ENCODE measurements at places on chromosomes 13 and 19.

GRCh38 chr19:35417713-35418534, 30.1 kb upstream of the FFAR2 start:
- DNase-seq: no peak

DNA sequence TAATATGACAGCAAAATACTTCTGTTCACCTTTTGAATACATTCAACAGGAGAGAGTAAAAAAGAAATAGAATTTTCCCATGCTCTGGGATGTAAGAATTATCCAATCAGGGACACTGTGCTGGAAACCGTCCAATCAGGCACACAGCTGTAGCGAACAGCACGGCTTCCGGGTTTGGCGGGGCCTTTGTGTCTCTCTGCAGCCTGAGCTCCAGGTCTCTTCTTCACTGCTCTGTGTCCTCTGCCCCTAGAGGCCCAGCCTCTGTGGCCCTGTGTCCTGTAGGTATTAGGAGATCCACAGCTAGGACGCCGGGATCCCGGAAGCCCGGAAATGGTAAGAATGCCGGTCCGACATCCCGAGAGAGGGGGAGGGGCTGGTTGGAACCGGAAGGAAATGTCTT, 92.7 kb downstream of the ZNF737 start:
- DNase-seq: no peak

GRCh38 chr19:40632311-40633036, 31.3 kb downstream of the LTBP4 start:
- no peak for DNase-seq

GRCh38 chr13:50444726-50445125, 398.8 kb downstream of the DLEU7 start:
- no peak for DNase-seq

DNA sequence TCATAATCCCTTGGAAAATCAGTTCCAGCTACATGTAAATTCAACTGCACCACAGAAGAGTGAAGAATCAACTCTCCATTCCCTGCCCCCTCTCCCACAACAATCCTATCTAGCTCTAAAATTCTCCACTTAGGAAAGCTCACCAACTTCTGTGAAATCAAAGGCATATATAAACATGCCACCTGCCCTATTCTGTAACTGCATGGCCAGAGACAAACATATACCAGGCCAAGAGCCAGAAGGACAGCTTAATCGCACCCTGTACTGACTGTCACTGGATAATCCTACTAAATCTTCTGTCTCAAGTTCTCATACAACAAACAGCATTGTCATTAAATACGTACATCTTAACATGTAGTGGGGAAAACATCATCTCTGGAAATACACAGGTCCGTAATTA, 58.2 kb upstream of the EEF1AKMT1 start:
- DNase-seq: no peak

- no peak for DNase-seq
Observed at GRCh38 chr13:74032325-74032724, 101.9 kb downstream of the KLF12 start.

DNA sequence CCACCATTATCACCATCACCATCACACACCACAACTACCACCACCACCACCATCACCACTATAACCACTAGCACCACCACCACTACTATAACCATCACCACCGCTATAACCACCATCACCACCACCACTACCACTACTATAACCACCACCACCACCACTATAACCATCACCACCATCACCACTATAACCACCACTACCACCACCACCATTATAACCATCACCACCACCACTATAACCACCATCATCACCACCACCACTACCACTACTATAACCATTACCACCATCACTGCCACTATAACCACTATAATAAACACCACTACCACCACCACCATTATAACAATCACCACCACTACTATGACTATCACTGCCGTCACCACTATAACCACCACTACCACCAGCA, 173.2 kb downstream of the DCLK1 start:
- DNase-seq: no peak

- no peak for DNase-seq
Observed at GRCh38 chr13:39900106-39900750, 244.8 kb downstream of the COG6 start.

- DNase-seq: no peak
Observed at GRCh38 chr19:40321566-40322270, 26.5 kb downstream of the C19orf47 start.

- no peak for DNase-seq
Observed at GRCh38 chr13:77328819-77329132, 1.9 kb upstream of the MYCBP2 start.

GRCh38 chr19:45172611-45173208, 5.3 kb downstream of the TRAPPC6A start:
- DNase-seq: no peak

DNA sequence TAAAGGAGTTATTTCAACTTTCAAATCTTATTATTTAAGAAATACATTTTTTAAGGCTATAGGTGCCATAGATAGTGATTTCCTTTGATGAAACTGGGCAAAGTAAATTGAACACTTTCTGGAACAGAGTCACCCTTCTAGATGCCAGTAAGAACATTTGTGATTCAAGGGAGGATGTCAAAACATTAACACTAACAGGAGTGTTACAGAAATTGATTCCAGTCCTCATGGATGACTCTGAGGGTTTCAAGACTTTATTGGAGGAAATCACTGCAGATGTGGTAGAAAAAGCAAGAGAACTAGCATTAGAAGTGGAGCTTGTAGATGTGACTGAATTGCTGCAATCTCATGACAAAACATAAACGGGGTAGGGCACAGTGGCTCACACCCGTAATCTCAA, 12.2 kb downstream of the KATNAL1 start:
- DNase-seq: no peak

GRCh38 chr13:104140552-104140951, 1074.3 kb upstream of the SLC10A2 start:
- no peak for DNase-seq

DNA sequence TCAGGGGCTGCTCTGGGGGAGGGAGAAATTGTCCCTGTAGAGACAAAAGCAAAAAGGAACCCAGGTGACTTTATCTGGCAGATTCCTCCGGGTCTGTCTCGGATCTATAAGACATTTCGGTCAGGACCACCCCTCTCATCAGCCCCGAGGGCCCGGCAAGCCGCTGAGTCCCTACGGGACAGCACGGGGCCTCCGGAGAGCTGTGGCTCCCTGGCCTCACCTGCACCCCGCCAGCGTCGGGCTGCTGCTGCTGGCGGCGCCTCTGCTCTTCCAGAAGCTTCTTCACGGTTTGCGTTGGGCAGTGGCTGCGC, 1.9 kb downstream of the NFKBID start:
- no peak for DNase-seq

GRCh38 chr19:29785955-29786589, 25.7 kb upstream of the CCNE1 start:
- no peak for DNase-seq

DNA sequence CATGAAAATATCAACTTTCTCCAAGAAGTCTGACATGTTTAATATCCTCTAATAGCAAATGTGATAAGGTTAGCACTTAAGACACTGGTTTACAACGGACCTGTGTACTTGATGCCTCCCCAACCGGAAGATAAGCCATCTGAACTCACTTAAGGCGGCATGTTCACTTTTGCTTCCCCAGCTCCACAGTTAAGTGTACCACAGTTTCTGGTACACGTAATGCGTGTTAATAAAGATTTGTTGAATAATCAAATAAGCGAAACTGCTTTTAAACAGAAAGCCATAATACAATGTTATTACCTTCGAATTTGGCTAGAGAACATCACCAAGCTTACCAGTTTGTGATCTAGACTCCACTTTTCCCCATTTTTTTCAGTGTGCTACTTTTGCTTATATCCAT, 1.4 kb upstream of the PAN3 start:
- DNase-seq: no peak
